ENCODE measurements at places on chromosomes 7 and 10.

DNA sequence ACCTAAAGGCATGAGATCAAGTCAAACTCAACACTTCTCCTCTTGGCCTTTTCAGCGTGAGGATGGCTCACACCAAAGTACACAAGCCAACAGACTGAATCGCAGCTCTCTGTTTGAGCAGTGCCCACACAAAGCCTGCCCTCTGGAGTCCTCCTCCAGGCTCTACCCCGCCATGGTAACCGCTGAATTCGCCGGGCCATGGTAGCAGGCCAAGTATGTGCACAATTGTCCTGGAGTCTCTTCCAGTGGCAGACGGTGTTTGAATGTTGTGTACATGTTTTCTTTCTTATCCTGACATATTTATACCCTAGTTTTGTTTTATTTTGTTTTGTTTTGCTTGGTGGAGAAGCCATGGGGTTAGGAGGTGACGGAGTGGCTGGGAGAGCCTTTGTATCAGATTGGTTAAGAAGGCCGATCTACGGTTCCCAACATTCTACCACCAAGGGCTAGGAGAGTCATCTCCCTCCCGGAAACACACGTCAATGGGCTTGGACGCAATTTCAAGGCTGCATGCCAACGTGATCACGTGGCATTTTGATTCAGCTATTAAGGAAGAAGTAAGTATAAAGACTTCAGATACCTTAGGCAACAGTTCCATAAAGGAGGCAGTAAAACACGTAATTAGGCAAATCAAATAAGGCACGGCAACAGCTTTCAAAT is 12.1 kb upstream of the SHH start:
- DNase-seq = no peak

- DNase-seq = no peak
Observed at GRCh38 chr7:22238354-22239311, 118.3 kb downstream of the RAPGEF5 start.

DNA sequence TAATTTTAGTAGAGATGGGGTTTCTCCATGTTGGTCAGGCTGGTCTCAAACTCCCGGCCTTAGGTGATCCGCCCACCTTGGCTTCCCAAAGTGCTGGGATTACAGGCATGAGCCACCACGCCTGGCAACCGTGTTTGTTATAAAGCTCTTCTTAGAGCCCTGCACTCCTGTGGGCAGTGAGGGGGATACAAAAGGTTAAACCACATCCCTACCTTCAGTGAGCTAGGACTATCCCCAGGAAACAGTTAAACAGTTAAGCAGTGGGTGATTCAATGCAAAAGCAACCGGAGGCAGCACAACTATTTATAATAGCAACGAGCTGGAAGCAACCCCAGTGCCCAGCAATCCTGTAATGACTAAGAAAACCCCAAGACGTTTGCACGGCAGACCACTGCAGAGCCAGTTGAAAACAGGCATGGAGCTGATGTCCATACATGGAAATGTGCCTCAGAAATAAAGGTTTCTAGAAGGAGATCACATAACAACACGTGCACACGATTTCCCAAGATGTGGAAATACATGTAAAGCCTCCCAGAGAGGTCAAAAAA is 107.2 kb upstream of the LYZL2 start:
- DNase-seq = no peak

DNA sequence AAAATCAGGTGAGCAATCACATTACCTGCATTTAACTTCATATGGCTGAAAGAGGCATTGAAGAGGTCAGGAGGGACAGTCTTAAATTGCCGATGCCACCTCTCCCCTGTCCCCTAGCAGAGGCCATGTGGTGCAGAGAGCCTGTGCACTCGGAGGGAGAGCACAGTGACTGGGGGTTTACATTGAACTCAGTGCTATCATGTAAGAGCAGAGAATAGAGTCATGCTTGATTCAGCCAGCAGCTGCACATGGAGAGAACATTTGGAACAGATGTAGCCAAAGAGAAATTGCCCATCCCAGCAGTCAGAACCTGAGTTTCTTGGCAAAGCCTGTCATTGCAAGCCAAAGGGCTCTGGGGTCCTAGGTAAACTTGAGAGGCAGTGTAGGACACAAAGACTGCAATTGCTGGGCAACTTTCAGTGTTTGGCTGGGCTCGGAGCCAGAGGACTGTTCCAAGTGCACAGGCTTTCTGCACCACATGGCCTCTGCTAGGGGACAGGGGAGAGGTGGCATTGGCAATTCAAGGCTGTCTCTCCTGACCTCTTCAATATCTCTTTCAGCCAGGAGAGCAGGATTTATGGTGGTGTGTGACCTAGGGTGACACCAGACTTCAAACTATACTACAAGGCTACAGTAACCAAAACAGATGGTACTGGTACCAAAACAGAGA is 267.1 kb downstream of the REEP3 start:
- no peak for DNase-seq

DNA sequence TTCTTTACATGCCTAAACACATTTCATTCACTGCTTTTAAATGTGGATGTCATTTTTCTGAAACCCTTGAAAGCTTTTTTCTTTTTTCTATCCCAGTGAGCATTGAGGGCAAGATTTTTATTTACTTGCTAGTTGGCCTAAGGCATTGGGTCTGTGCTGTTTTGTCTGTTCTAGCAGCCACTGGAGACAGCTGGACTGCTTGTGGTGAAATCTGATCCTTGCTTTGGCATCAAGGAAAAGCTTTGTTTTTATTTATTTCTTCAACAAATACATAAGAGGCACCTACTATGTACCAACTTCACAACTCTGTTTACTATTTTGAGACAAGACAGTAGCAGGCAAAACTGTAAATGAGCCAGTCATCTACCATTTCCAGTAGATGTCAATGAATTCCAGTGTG is 28.4 kb upstream of the PDLIM1 start:
- DNase-seq = no peak

DNA sequence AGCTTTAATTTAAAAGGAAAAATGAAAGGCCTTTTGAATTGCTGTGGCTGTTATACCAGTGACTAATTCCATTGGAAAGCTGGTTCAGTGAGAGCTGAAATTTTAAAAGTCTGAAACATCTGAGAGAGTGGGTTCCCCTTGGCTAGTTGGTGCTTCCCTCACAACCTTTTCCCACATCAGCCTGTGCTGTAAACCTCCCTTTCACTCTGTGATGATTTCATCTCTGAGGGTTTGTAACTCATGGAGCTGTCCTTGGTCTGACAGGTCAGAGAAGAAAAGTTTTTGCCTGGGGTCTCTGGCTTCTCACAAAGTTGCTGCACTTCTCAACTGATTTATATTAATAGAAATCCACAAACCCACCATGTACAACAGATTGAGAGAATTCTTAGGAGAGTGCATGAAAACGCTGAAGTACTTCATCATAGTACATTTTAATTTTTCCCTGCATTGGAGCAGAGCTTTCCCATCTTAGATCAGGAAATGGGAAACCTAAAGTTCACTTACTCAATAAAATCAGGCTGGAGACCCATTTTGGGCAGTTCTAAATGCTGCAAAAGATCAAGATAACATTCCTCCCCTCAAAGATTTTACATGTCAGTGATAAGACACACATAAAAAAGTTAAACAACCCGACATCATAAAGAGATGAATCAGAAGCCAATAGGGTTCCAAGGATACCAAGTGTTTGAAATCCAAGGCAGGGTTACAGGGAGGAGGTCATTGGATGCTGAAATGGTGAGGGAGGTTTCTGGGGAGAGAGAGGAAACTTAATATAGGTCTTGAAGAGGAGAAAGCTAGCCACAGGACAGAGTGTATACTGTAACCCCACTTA is 157.0 kb upstream of the MKLN1 start:
- no peak for DNase-seq

DNA sequence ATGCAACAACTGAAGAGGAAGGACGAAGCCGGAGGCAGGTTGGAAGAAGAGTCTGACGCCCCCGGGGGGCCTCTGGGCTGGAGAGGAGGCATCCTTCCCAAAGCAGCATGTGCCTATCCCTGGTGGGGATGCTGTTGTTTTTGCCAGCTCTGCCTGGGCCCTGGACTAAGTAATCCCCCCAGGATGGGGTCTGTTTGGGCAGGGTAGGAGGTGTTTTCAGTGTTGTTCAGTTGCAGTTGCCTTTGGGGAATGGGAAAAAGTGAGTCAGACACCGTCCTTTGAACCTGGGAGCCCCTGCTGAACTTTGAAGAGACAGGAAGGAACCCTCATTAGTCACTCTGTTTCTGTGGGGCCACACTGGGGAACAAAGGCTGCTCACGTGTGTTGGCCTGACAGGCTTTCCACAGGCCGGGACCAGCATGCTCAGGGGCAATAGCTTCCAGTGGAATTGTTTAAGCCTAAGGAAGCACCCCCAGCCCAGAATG is 35.2 kb upstream of the GDF10 start:
- no peak for DNase-seq

DNA sequence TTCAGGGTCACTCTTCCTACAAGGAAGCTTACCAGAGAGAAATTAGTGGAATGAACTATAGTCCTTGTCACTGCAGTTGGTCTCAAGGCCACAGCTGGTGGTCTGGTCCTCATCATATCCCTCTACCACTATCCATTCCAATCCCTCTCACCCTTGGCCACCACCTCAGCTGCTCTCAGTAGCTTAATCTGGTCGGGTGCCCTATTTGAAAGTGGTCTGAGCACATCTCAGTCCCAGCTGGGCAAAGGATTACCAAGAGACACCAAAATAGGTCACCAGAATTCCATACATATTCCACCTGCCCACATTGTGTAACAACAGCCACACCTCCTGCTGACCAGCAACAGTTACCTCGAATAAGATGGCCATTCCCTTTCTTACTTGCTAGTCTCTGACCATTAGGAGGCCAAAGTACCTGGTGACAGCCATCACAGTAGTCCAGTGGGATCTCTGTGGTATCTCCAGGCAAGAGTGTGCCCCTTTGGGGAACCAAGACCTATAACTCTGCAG is 3.3 kb upstream of the ZC3HAV1 start:
- DNase-seq = no peak

DNA sequence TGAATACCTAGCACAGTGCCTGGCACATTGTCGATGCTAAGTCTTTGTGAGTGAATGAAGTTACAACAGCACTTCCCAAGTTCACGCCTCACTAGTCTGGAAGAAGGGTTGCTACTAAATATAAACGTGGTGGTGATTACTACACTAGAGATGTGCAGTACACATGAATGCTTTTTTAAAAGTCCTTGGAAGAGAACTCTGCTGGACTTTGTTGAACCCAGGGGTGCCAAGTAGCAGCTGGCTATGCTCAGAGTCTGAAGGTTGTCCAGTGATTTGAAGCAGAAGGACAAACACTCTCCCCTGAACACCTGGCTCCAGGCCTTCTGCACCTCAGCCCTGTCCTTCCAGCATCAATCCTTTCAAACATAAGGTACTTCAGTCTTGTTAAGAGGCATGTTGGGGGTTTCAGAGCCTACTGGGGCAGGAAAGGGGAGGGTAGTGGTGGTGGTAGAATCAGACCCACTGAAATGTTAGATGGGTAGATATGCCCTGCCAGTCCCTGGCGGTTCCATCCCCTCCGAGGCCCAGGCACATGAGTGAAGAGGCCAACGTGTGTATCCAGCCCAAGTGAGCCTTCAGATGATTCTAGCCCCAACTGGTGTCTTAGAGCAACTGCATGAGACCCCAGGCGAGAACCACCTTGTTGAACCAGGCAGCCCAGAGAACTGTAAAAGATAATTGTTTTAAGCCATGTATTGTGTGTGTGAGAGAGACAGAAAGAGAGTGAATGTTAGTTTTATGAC is 94.4 kb downstream of the TAX1BP1 start:
- no peak for DNase-seq

DNA sequence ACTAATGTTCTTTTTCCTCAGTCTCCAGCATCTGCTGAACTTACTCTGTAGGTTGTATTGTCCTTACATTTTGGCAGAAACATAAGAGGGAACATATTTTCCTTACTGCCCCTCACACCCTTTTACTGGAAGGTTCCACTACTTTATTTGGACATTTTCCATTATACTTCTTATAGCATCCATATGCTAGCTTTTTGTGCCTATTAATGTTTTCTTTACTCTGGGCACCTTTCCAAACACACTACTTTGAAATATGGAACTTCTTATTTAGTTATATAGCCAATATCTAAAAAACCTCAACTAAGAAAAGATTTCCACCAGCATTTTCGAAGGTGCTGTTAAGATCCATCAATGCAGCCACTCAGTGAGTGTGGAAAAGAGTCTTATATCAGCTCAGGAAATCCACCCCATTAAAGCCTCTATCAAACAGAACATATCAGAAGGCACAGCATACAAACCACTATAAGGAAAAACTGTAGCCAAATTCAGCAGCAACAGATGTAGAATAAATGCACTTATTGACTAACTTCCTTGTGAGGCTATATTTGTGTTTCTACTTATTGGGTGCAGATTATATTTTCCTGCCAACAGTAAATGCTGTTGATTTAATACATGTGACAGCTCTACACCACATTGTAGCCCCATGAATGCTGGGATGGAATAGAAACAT is 272.5 kb upstream of the SEMA3E start:
- no peak for DNase-seq

GRCh38 chr10:50512743-50513416 is 110.9 kb downstream of the SGMS1 start:
- DNase-seq = no peak

DNA sequence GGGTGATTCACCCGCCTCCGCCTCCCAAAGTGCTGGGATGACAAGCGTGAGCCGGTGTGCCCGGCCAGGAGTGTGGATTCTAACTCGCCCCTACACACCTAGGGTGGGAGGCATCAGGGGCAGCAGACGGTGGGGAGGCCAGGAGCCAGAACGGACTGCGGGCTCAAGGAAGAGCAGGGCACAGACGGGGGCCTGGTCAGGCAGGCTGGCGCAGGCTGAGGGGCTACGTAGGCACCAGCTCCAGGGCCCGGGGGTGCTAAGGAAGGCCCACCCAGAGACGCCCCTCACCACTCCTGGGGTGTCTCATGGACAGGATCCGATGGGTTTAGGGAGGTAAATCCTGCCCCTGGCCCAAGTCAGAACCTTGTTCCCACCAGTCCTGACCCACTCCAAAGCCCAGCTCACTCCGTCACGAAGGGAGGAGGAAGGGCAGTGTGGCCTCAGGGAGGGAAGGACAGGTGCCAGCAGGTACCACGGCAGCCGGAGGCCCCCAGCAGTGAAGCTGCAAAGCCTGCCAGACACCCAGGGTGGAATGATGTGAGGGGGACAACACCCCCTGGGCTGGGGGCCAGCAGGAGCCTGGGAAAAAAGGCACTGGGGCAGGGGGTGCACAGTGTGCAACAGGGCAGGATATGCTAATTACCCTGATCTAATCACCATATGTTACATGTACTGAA is 251.4 kb downstream of the MAD1L1 start:
- DNase-seq = no peak

DNA sequence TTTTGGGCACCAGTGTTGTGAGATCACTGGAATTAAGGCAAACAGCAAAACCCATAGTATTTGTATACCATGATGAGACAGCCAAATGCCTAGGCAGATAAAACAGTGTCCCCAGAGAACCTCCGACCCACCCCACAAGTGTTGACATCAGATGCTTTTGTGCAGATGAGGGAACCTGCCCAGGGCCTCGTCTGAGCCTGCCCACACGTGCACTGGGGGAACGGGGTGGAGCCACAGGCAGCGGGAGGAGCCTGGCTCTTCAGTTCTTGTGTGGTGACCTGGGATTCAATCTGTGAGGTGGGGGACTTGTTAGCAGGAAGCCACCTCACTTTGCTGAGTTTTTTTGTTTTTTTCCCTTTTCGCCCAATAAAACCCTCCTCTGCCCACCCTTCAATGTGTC is 33.4 kb upstream of the OPTN start:
- DNase-seq = no peak
